ENCODE measurements at places on chromosomes 6 and 20. TPM values are rescaled to one million over a fixed set of nuclear protein-coding genes. Genes with fewer than 3 reads are reported as not detected.

PHF20 gene
- 65.9 TPM for total RNA-seq

TFAP2D gene
- total RNA-seq = not detected

GRCh38 chr20:18055261-18055660 lies 2.5 kb downstream of the OVOL2 start:
- H3K4me3 ChIP-seq = no peak overlapping the region
- no peak overlapping the region for H3K27ac ChIP-seq
- no peaks in the 10 kb centered on the region for H3K27me3 ChIP-seq

DNA sequence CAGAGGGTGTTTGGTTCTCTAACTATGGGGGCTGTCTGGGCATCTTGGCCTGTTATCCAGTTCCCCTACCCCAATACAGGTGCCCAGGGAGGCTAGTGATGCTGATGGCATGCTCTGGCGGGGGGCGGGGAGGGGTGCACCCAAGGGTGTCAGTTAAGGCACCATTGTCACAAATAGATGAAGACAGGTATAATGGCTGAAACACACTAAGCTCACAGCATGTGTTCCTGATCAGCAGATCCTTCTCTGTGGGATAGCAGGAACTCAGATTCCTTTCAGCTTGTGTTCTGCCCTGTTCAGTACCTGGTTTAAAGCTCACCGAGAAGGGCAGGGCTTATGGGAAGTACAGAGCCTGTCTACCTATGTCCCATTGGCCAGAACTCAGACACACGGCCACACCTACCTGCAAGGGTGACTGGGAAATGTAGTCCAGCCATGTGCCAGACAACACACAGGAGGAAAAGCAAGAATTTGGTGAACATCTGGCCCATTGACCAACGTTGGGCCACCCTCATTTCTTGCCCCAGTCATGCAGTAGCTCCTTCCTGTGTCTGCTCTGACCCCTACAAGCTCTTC lies 3.4 kb upstream of the RSPO4 start:
- H3K4me3 ChIP-seq = no peak overlapping the region
- no peaks in the 10 kb centered on the region for H3K27me3 ChIP-seq
- peaks cover 10% of the 10 kb centered on the region for H3K4me1 ChIP-seq

DNA sequence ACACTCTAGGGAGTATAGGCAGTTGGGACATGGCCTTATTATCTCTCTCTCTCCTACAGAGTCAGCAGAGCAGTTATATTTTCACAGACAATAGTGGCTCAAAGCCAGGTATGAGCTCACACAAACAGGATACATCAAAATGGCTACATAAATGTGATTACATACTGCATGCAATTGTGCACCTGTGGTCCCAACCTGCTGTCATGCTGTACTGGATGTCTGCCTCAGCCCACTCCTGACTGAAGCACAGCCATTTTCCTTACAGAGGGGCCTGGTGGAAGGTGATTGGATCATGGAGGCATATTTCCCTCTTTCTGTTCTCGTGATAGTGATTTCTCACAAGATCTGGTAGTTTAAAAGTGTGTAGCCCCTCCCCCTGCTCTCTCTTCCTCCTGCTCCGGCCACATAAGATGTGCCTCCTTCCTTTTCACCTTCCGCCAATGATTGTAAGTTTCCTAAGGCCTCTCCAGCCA lies 37.0 kb upstream of the SAMHD1 start:
- no peaks in the 10 kb centered on the region for H3K36me3 ChIP-seq
- no peak overlapping the region for H3K4me3 ChIP-seq
- H3K4me1 ChIP-seq = no peaks in the 10 kb centered on the region
- peak overlapping the region; percentile 31 for H3K27ac ChIP-seq

Measured in upper lobe of left lung (tissue), 6 donors.